ENCODE measurements at places on chromosomes 2 and 18. TPM values are rescaled to one million over a fixed set of nuclear protein-coding genes. Genes with fewer than 3 reads are reported as not detected.
A peak's percentile ranks its signal among the peaks of the same experiment; 100 is the strongest.

DNA sequence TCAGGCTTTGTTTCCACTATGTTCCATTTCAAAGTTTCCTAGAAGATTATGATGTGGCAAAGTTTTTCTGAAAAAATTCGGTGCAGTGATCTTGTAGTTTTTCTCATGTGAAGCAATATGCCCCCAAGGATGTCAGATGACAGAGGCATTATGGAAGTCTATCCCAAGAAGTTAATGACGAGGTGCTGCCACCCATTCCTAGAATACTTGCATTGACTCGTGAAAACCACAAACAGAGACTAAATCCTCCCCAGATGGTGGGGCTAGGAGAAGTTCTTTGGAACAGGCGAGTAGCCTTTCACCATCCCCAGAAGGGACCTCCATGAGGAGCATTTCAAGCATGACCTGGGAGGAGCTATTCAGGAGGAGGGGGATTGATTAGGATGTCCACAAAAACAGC lies 40.2 kb upstream of the COPS8 start:
- no peak overlapping the region for H3K4me3 ChIP-seq
- no peak overlapping the region for H3K27ac ChIP-seq
- no peaks in the 10 kb centered on the region for H3K36me3 ChIP-seq
- DNase-seq = no peak

DNA sequence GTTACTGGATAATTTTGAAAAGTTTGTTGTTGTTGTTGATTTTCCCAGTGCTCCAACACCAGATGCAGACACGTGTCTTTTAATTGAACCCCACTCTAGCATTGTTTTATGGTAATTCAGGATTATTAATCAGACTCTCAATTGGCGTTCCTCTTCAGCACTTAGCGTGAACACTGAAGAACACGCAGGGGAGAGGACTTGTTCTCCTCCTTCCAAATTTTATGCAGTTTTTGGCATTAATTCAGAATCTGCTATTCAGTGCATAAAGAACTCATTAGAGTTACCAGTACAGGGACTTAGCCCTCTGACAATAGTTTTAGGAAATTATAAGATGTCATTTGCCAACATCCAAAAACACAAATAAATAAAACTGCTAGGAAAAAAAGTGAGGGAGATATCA lies 75.5 kb downstream of the SNTG2 start:
- DNase-seq = no peak
- no peak overlapping the region for H3K27ac ChIP-seq
- H3K4me1 ChIP-seq = no peaks in the 10 kb centered on the region
- no peak overlapping the region for H3K4me3 ChIP-seq

DNA sequence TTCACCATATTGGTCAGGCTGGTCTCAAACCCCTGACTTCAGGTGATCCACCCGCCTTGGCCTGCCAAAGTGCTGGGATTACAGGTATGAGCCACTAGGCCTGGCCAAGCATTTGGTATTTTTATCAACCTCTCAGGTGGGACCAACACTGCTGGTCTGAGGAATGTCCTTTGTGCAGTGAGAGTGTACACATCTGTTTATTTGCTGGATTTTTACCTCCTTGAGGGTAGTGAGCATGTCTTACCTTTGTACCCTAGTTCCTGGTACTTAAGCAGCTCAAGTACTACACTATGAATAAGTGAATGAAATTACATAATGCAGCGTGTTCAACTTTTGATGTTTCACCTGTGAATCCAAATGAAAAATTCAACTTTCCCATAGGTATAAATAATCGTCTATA lies 29.8 kb downstream of the SOS1 start:
- DNase-seq = no peak
- peaks cover 2% of the 10 kb centered on the region for H3K36me3 ChIP-seq
- H3K27me3 ChIP-seq = no peaks in the 10 kb centered on the region
- no peaks in the 10 kb centered on the region for H3K4me1 ChIP-seq
- H3K27ac ChIP-seq = no peak overlapping the region

- H3K27ac ChIP-seq = no peak overlapping the region
- H3K4me1 ChIP-seq = no peaks in the 10 kb centered on the region
- no peak overlapping the region for H3K4me3 ChIP-seq
- H3K36me3 ChIP-seq = no peaks in the 10 kb centered on the region
These were observed 589.5 kb upstream of the NXPH2 start for GRCh38 chr2:139369423-139370409.

- no peaks in the 10 kb centered on the region for H3K36me3 ChIP-seq
- no peak overlapping the region for H3K27ac ChIP-seq
- no peaks in the 10 kb centered on the region for H3K4me1 ChIP-seq
- DNase-seq = no peak
These were observed 101.0 kb downstream of the ALPK2 start for GRCh38 chr18:58527952-58528287.

DNA sequence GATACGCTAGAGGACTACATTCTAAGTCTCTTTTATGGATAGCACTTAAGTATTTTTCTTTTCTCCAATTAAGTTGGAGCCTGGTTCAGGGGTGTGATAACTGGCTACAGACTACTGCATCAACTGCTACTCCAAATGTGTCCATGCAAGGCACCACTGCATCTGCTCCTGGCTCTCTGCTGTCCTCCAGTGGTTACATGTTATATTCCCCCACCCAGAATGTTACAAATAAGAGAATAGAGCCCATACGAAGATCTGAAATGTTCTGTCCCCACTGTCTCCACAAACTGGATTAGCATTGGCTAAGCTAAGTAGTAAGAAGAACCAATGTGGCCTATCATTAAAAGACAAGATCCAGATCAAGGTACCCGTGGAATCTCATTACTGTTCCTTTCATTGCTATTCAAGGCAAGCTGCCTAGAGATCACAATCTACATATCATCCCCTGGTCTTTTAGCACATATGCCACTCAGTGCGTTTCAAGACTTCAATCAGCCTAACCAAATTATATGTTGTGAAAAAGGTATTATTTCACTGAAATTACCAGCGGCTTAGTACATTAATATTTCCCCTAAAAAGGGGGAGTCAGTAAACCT lies 308.3 kb upstream of the SLC8A1 start:
- H3K4me1 ChIP-seq = no peaks in the 10 kb centered on the region
- H3K27ac ChIP-seq = no peak overlapping the region
- no peaks in the 10 kb centered on the region for H3K27me3 ChIP-seq
- H3K4me3 ChIP-seq = no peak overlapping the region
- DNase-seq = no peak
- no peaks in the 10 kb centered on the region for H3K36me3 ChIP-seq

GRCh38 chr2:196123679-196124373 lies 47.6 kb downstream of the STK17B start:
- H3K4me1 ChIP-seq = no peaks in the 10 kb centered on the region
- no peak overlapping the region for H3K27ac ChIP-seq
- H3K4me3 ChIP-seq = no peak overlapping the region
- H3K36me3 ChIP-seq = no peaks in the 10 kb centered on the region

DNA sequence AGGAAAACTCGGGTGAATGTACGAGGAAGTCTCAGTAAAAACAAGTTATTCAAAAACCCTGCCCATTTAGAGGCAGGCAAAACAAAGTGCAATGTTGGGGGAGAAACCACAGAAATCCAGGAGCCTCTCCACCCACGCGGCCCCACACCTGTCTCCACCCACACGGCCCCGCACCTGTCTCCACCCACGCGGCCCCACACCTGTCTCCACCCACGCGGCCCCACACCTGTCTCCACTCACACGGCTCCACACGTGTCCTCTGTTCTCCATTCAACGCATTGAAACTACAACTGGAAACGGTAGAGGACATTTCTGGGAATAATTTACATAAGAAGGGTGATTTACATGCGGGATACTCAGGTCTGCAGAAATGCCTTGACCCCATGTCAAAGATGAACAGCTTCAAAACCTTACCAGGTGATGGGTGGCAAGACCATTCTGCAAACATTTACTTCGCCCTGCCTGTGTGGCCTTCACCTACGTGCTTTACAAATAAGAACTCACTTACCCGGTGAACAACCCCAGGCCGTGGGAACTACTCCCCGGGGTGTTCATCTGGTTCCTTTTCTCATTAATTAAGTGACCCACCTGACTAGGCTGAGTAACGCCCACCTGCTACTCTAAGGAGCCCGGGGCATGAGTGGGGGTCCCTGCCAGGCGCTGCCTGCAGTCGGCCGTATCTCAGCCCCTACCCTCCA lies 100.4 kb downstream of the EIPR1 start:
- DNase-seq = no peak
- no peaks in the 10 kb centered on the region for H3K27me3 ChIP-seq
- no peak overlapping the region for H3K4me3 ChIP-seq
- H3K27ac ChIP-seq = no peak overlapping the region

DNA sequence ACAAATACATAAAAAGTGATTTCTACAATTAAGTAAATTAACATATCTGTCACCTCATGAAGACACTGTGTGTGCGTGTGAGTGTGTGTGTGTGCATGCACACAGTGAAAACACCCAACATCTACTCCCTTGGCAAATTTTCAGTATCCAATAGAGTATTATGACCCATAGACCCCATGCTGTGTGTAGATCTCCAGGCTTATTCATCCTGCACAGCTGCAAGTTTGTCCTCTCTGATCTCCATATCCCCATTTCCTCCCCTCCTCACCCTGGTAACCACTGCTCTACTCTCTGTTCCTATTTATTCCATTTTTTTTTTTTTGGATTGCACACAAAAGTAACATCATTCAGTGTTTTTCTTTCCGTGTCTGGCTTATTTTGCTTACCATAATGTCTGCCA lies 391.0 kb downstream of the SOX11 start:
- H3K36me3 ChIP-seq = no peaks in the 10 kb centered on the region
- H3K27me3 ChIP-seq = no peaks in the 10 kb centered on the region
- H3K4me1 ChIP-seq = peaks cover 3% of the 10 kb centered on the region
- no peak for DNase-seq
- H3K4me3 ChIP-seq = no peak overlapping the region

- no peaks in the 10 kb centered on the region for H3K4me1 ChIP-seq
- no peak overlapping the region for H3K4me3 ChIP-seq
- no peaks in the 10 kb centered on the region for H3K27me3 ChIP-seq
- no peak overlapping the region for H3K27ac ChIP-seq
These were observed 54.4 kb upstream of the MYO3B start for GRCh38 chr2:170123593-170123992.

- no peaks in the 10 kb centered on the region for H3K36me3 ChIP-seq
- H3K27ac ChIP-seq = no peak overlapping the region
- no peak overlapping the region for H3K4me3 ChIP-seq
- H3K4me1 ChIP-seq = no peaks in the 10 kb centered on the region
These were observed 112.4 kb upstream of the DDX18 start for GRCh38 chr2:117702098-117702497.

DNA sequence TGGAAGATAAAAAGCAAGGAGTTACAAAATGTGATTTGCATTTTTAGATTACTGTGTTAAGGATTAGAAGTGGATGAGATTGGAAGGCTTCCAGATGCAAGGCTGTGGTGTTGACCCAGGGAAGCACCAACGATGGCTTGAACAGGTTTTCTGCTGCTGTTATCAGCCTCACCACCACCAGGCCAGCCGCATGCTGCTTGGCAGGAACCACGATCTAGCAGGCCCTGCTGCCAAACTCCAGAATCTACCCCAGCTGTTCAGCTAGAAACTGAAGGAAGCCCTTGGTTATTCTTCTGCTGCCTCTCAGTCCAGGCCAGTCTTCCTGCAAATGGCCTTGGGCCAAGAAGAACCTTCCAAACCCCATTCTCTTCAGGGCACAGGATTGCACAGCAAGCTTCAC lies 133.9 kb downstream of the MTCL1 start:
- H3K4me3 ChIP-seq = no peak overlapping the region
- peak; percentile 78 for DNase-seq
- H3K4me1 ChIP-seq = no peaks in the 10 kb centered on the region
- no peaks in the 10 kb centered on the region for H3K36me3 ChIP-seq
- no peaks in the 10 kb centered on the region for H3K27me3 ChIP-seq

- H3K36me3 ChIP-seq = no peaks in the 10 kb centered on the region
- H3K4me1 ChIP-seq = no peaks in the 10 kb centered on the region
- H3K27me3 ChIP-seq = no peaks in the 10 kb centered on the region
- no peak overlapping the region for H3K27ac ChIP-seq
- no peak for DNase-seq
These were observed 34.0 kb upstream of the ITPRID2 start for GRCh38 chr2:181857483-181857882.

- H3K27ac ChIP-seq = no peak overlapping the region
- H3K36me3 ChIP-seq = no peaks in the 10 kb centered on the region
- no peaks in the 10 kb centered on the region for H3K27me3 ChIP-seq
- no peaks in the 10 kb centered on the region for H3K4me1 ChIP-seq
- no peak for DNase-seq
These were observed 273.7 kb upstream of the PIK3C3 start for GRCh38 chr18:41681138-41681880.

- H3K4me3 ChIP-seq = no peak overlapping the region
- H3K36me3 ChIP-seq = no peaks in the 10 kb centered on the region
- DNase-seq = no peak
- no peaks in the 10 kb centered on the region for H3K27me3 ChIP-seq
These were observed 262.9 kb upstream of the KLHL29 start for GRCh38 chr2:23121968-23122648.

DNA sequence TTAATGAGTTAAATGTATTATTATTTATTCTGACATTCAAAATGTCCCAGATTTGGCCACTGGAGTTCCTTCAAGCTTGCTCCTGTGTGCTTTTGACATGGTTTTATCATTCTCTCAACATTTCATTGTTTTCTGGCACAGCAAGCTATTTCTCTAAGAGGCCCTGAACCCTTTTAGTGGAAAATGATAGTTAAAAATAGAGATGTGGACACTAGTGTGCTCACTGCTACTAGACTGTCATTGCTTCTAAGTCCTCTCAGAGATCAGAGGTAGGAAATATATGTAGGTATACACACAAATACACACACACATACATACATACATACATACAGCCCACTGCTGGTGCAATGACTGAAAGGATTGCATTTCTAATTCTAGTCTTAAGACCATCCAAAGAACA lies 25.5 kb downstream of the WDPCP start:
- no peaks in the 10 kb centered on the region for H3K27me3 ChIP-seq
- no peak overlapping the region for H3K27ac ChIP-seq
- H3K4me1 ChIP-seq = no peaks in the 10 kb centered on the region
- H3K4me3 ChIP-seq = no peak overlapping the region
- no peak for DNase-seq

DNA sequence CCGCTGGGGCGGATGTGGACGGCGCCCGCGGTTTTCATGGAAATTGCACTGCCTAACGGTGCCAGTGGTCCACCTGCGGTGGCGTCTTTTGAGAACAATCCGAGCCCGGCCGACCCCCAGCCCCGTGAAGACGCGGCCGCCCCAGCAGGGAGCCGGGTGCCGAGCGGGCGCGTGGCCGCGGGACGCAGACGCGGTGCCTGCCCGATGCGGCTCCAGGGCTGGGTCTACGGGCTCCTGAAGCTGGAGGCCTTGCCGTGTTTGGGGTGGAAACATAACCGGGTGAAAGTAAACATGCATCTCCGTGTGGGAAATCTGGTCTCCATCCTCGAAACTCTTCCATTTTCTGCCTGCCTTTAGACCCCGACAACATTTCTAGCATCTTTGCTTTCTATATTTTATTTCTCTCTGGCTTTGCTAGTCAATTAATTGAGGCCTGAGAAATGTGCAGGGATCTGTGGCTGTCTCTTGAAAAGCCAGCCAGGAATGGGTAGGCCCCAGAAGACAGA lies 572 bp downstream of the INPP4A start:
- peaks cover 22% of the 10 kb centered on the region for H3K4me1 ChIP-seq
- no peaks in the 10 kb centered on the region for H3K36me3 ChIP-seq
- H3K27ac ChIP-seq = peak overlapping the region; percentile 91

GRCh38 chr2:71934320-71934593 lies 213.4 kb downstream of the CYP26B1 start:
- H3K4me3 ChIP-seq = no peak overlapping the region
- H3K27me3 ChIP-seq = no peaks in the 10 kb centered on the region
- peaks cover 7% of the 10 kb centered on the region for H3K4me1 ChIP-seq
- H3K36me3 ChIP-seq = no peaks in the 10 kb centered on the region

The CSRNP3 gene
- polyA plus RNA-seq = 0.25 TPM

The MARCO gene
- polyA plus RNA-seq = 833 TPM

The CGREF1 gene
- polyA plus RNA-seq = 0.80 TPM

The SERPINB3 gene
- polyA plus RNA-seq = 29.0 TPM

The CRIM1 gene
- polyA plus RNA-seq = 40.8 TPM

The FN1 gene
- 339 TPM for polyA plus RNA-seq

Data from lung (tissue), 17 donors.